ENCODE measurements at places on chromosomes 2 and 18.

GRCh38 chr2:180647621-180648020, 332.8 kb upstream of the UBE2E3 start:
- no peak for DNase-seq

GRCh38 chr2:239113615-239114014, 265.7 kb downstream of the TWIST2 start:
- no peak for DNase-seq

DNA sequence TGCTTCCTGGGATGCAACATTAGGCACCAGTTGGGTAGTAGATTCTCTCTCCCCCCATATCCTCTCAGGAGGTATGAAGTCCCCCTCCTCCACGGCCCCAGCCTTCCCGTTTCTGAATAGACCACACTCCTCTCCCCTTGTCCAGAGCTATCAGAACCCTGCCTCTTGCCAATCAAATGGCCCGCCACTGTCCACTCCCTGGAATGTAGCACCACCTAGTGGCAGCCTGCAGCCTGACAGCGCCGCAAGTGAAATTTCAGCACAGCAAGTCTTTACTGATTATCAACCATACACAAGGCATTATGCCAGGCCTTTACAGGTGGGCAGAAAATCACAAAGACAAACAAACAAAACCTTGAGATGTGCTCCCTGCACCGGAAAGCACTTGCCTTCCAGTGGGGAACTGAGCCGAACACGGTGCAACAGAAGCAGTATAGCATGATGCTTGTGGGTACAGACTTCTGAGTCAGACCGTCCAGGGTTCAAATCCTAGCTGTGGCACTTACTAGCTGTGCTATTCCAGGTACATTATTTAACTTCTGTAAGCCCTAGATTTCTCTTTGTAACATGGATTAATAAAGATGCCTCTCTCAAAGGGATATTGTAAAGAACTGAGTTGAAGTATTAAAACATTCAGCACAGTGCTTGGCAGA, 174.0 kb downstream of the SMAD2 start:
- peak; percentile 30 for DNase-seq

- DNase-seq = no peak
These were observed 42.9 kb downstream of the MEX3C start for GRCh38 chr18:51154431-51155063.
